ENCODE measurements at places on chromosomes 4 and X.

- DNase-seq = no peak
Measured at GRCh38 chrX:96027407-96027806, 657.2 kb upstream of the DIAPH2 start.

- DNase-seq = no peak
Measured at GRCh38 chr4:45324455-45325417, 598.4 kb upstream of the GNPDA2 start.

DNA sequence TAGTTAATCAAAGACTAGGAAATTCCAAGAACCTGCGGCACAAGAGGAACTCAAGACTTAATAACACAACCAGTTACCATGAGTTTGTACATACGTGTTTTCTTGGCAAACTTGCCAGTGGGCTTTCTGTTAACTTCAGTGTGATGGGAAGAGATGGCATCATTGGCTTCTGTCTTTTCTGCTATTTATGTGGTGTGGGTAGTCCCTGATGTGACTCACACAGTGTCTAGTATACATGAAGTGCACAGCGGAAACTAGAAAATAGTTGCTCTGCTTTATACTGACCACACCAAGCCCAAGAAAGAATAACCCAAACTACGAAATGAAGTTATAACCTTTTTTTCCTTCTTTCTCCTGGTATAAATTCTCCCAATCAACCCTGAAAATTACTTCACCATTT lies 24.5 kb downstream of the DAPP1 start:
- no peak for DNase-seq

- no peak for DNase-seq
Measured at GRCh38 chr4:100356172-100356571, 161.7 kb downstream of the EMCN start.

DNA sequence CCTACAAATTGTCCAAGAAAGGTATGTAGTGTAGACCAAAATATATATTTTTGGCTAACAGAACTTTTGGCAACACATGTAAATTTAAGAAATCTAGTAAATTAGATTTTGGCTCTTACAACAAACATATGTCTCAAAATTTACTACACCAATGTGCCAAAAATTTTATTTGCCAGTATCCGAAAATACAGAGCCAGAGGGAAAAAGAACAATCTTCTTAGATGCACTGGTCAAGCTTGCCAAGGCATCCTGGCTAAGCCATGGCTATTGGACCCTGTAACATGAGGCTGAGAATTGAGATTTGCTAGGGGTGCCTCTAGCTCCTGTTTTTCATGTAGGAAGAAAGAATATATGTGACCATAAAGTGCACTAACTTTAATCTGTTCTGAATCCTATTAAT lies 91.8 kb downstream of the GABRG1 start:
- DNase-seq = no peak

GRCh38 chr4:81180916-81181315 lies 34.1 kb downstream of the PRKG2 start:
- DNase-seq = no peak

GRCh38 chr4:123365412-123365811 lies 31.2 kb upstream of the SPRY1 start:
- no peak for DNase-seq

- no peak for DNase-seq
Measured at GRCh38 chr4:41525129-41525528, 12.8 kb upstream of the LIMCH1 start.

GRCh38 chr4:134777606-134778005 lies 576.0 kb upstream of the PABPC4L start:
- DNase-seq = no peak

GRCh38 chr4:124111922-124112321 lies 600.6 kb downstream of the ANKRD50 start:
- DNase-seq = no peak

- no peak for DNase-seq
Measured at GRCh38 chrX:99722094-99722493, 688.0 kb downstream of the PCDH19 start.

Data from activated gamma-delta T cell treated with anti-CD3 and anti-CD28 coated beads, Interleukin-2, amount 50 U/mL, for 16 hours (primary cell).